NCI-H1694 (cell line): ENCODE measurements at places on chromosomes 2 and 18.

- DNase-seq = no peak
These were observed 1.7 kb downstream of the MIB1 start for GRCh38 chr18:21742315-21742687.

DNA sequence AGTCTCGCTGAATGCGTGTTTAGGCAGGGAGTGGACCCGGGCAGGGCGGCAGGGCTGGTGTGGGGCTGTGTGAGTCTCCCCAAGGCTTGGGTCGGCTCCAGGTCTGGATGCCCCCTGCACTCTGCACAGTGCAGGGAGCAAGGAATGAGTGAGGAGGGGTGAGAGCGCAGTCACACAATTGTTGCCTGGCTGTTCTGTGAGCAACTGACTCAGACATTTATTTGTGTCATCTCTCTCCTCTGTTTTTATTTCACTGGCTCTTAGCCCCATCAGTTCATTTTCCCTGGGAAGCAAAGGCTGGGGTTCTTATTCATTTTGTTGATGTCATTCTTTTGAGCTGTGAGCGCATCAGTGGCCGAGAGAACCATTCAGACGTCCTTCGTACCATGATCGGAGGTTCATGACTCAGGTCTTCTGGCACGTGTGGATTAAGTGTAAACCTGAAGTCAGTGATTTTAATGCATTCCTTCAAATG lies 61.1 kb downstream of the GATA6 start:
- no peak for DNase-seq

- DNase-seq = peak; percentile 37
These were observed 6.2 kb upstream of the ALPG start for GRCh38 chr2:232400256-232401015.

GRCh38 chr18:35060122-35060815 lies 19.1 kb downstream of the MAPRE2 start:
- DNase-seq = no peak

DNA sequence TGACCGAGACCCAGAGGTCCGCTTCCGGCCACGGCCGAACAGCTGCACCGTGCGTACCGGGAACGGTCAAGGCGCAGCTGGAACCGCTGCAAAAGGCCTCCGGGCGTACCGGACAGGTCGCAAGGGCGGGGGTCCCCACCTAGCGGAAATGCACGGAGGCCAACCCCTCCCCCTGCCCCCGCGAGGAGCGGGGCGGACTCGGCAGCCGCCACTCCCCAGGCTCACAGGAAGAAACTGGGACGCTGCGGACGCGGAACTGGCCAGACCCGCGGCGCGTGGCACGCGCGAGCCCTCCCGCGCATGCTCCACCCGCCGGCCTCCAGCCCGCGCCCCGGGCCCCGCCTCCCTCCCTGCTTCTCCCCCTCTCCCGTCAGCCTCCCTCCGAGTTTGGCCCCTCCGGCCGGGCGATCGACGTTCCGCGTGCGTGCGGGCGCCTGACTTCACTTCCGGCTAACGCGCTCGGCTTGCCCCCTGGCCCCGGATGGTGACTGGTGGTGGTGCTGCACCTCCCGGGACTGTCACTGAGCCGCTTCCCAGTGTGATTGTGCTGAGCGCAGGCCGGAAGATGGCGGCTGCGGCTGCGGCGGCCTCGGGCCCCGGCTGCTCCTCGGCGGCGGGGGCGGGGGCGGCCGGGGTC lies at the start of gene BIRC6:
Gene BIRC6 (plus strand): TSS at position 343 of the 637 bp plus-strand sequence. CDS start 139 bp downstream, at position 482.
- peak; percentile 76 for DNase-seq

GRCh38 chr2:80499095-80499494 lies 194.5 kb upstream of the LRRTM1 start:
- DNase-seq = peak; percentile 32

- no peak for DNase-seq
These were observed 50.9 kb downstream of the LRPPRC start for GRCh38 chr2:43944915-43945314.

- DNase-seq = no peak
These were observed 104.7 kb downstream of the CD226 start for GRCh38 chr18:69843015-69843414.

- no peak for DNase-seq
These were observed at the start of gene NOTO for GRCh38 chr2:73202156-73203054. Gene NOTO (plus strand): TSS chr2:73202574. CDS start chr2:73202667, 93 bp downstream.

GRCh38 chr2:158600155-158600802 lies 143.5 kb downstream of the PKP4 start:
- DNase-seq = no peak

DNA sequence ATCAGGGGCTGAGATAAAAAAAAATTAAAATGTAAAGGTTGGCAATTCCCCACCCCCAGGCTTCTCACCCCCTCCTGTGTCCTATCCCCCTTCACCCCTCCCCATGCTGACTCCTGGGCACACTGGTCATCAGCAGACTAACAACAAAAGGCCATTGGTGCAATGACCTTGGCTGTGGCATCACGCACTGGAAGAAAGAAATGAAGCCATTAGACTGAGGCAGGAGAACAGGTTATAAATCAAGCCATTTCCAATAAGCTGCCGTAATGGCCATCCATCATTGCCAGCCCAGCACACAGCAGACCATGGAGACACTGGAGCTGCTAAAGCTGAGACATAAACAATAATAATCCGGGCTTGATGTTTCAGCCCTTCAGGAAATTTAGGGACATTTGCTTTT lies 342.4 kb upstream of the ETAA1 start:
- DNase-seq = no peak

GRCh38 chr18:50727721-50728471 lies 91.9 kb downstream of the MRO start:
- no peak for DNase-seq

- peak; percentile 4 for DNase-seq
These were observed 605.3 kb upstream of the ZNF804A start for GRCh38 chr2:183993052-183993451.

DNA sequence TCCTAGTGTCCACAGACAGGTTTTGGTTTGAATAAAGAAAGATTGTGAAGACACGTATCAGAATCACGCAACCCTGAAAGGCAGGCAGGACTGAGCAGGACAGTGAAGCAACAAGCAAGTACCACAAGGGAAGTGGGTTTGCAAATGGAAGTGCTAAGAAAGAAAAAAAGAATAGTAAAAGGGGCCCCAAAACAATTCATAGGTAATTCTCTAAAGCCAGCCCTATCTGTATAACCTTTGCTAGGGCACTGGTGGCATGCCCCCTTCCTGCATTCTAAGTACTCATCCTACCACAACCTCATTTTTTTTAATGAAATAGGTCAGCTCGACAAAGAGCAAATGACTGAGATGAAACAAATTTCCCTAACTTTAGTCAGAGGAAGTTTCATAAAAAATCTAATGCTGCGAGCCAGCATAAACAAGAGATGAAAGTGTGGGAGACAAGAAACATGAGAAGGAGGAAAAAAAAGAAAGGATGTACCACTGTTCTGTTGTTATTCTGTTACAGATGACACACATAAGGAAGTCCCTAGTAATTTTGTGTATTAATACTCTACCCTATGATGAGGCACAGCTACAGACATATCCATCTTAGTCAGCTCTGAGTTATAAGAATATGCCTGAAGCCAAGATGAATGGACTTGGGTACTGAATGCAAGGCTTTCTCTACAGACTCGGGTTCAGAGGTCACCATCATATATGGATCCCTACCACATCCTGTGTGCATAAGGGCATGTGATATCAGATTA lies 32.2 kb downstream of the IKZF2 start:
- DNase-seq = no peak

- DNase-seq = no peak
These were observed 477.8 kb upstream of the DCC start for GRCh38 chr18:51862051-51862715.

- DNase-seq = peak; percentile 21
These were observed 100.7 kb upstream of the MCFD2 start for GRCh38 chr2:47016172-47016913.

DNA sequence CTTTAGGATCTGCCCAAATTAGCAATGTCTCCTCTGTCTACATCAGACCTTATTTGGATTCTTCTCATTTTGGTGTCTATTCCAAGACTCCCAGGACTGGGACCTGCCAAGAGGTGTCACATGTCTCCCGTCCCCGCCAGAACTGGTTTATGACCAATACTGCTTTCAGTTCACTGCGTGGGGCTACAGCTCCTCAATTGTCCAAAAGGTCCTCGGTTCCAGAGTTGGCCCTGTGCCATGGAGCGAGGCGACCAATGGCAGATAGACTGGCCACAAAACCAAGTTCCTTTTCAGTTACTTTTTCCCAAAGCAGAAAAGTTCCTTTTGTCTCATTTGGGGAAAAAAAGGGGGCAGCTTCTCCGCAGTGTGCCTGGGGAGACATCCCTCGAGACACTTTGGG lies 144.1 kb upstream of the ZNF236 start:
- DNase-seq = no peak

- no peak for DNase-seq
These were observed 73.9 kb upstream of the SIX2 start for GRCh38 chr2:45083175-45083574.

GRCh38 chr2:201126308-201127151 lies 10.6 kb downstream of the CFLAR start:
- DNase-seq = no peak

DNA sequence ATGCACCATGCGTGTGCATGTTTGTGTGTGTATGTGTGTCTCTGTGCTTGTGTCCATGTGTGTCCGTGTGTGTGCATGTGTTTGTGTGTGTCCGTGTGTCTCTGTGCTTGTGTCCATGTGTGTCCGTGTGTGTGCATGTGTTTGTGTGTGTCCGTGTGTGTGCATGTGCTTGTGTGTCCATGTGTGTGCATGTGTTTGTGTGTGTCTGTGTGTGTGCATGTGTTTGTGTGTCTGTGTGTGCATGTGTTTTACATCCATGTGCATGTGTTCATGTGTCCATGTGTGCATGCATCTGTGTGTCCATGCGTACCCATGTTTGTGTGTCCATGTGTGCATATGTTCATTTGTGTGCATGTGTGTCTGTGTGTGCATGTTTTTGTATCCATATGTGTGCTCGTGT lies 100.5 kb downstream of the LBH start:
- no peak for DNase-seq

GRCh38 chr2:238636269-238637073 lies 209.7 kb downstream of the ASB1 start:
- DNase-seq = no peak

DNA sequence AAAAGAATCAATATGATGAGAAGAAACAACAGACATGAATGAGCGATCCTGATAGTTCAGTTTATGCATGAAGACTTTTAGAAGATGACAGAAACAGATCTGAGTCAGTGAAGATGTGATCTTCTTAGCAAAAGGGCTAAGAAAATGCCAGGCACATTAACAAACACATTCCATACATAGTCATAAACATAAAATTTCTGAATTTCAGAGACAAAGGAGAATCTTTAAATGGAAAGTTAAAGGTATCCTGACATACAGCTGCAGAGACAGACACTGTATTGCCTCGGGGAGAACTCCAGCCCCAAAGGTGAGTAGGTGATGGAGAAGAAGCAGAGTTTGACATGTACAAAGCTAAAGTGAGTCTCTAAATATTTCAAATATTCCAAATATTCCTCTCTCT lies 40.6 kb upstream of the FN1 start:
- DNase-seq = no peak

DNA sequence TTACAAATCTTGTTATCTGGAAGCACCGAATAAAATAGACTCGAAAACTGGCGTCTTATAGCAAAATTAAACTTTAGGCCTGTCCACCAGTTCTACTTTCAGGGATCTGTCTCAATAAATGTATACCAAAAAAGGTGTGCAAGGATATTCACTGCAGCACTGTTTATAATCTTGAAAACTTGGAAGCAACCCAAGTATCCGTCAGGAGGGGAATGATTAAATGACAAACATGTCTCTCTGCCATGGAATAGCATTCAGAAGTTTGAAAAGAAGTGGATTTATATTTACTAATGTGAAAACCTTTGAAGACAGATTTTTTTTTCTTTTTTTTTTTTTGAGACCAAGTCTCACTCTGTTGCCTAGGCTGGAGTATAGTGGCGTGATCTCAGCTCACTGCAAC lies 32.3 kb upstream of the SATB2 start:
- no peak for DNase-seq

DNA sequence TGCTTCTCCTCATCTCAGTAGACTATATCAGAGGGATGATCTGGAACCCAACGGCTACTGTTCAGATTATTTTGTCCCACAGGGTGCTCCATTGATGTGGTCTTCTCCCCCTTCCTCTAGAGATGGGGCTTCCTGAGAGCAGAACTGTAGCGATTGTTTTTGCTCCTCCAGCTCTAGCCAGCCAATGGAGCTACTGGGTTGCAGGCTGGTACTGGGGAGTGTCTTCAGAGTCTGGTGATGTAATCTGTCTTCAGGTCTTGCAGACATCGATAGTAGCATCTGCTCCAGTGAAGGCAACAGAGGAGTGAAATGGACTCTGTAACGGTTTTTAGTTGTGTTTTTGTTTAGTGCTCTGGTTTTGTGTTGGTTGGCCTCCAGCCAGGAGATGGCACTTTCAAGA lies 621.9 kb downstream of the RNF144A start:
- no peak for DNase-seq

GRCh38 chr2:196361606-196362326 lies 190.4 kb upstream of the STK17B start:
- no peak for DNase-seq

DNA sequence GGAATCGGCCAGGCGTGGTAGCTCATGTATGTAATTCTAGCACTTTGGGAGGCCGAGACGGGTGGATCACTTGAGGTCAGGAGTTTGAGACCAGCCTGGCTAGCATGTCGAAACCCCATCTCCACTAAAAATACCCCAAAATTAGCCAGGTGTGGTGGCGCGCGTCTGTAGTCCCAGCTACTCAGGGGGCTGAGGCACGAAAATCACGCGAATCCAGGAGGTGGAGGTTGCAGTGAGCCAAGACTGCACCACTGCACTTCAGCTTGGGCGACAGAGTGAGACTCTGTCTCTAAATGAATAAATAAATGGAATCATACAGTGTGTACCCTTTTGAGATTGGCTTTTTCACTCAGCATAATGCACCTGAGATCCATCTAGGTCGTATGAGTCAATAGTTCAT lies 19.4 kb upstream of the TTC39C start:
- no peak for DNase-seq

DNA sequence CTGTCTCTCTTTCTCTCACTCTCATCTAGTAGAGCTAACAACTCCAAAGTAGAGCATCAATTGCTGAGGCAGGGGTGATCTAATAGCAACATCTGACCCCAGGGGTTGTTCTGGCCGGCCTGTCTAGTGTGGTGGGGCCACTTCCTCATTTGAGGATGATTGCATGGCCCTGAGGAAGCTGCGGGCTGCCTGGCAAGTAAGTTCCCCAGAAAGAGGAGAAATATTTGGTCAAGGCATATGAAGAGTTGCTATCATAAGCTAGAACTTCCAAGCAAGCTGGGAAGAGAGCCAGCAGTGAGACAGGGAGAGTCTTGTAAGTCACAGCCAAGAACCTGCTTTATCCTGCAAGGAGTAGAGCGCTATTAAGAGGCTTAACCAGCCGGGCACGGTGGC lies 50.8 kb upstream of the TMEM87B start:
- no peak for DNase-seq

DNA sequence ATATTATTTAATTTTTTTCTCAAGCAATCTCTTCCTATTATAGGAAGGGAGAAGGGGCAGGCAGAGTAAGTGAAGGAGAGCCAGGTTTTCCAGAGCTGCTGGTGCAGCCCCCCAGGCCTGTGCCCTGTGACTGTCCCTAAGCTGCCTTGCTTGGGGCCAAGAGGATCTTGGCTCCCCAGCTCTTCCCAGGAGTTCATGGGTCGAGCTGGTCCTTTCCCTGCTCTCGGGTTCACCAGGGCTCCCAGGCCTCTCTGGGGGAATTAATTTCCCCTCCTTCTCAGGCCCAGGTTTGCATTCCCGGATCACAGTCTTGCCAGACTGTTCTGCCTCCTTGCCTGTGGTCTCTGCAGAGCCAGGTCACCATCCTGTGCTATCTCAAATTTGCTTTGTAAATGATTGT lies 12.7 kb upstream of the TMEM131 start:
- no peak for DNase-seq
